ENCODE measurements at places on chromosomes 2 and 18.

GRCh38 chr2:163709270-163709669 lies 26.5 kb downstream of the FIGN start:
- no peak for DNase-seq

- DNase-seq: no peak
Observed at GRCh38 chr18:80167931-80168330, 58.9 kb downstream of the ADNP2 start.

GRCh38 chr18:25164848-25165811 lies 186.8 kb downstream of the ZNF521 start:
- no peak for DNase-seq

GRCh38 chr2:117834992-117835391 lies 20.5 kb downstream of the DDX18 start:
- DNase-seq: no peak

- DNase-seq: no peak
Observed at GRCh38 chr2:197601726-197602125, 73.7 kb downstream of the RFTN2 start.

GRCh38 chr2:70340761-70341476 lies 39.1 kb upstream of the FAM136A start:
- DNase-seq: no peak

Data from stimulated activated CD4-positive, alpha-beta T cell treated with anti-CD3 and anti-CD28 coated beads, Interleukin-15, amount 100 ng/mL, for 1 hour (primary cell).